ENCODE measurements at places on chromosomes 7 and 10.
A peak's percentile ranks its signal among the peaks of the same experiment; 100 is the strongest.

GRCh38 chr7:27678617-27679260 is 16.1 kb upstream of the HIBADH start:
- no peak for DNase-seq

- no peak for DNase-seq
Observed at GRCh38 chr7:134419085-134419484, 39.8 kb downstream of the AKR1B1 start.

DNA sequence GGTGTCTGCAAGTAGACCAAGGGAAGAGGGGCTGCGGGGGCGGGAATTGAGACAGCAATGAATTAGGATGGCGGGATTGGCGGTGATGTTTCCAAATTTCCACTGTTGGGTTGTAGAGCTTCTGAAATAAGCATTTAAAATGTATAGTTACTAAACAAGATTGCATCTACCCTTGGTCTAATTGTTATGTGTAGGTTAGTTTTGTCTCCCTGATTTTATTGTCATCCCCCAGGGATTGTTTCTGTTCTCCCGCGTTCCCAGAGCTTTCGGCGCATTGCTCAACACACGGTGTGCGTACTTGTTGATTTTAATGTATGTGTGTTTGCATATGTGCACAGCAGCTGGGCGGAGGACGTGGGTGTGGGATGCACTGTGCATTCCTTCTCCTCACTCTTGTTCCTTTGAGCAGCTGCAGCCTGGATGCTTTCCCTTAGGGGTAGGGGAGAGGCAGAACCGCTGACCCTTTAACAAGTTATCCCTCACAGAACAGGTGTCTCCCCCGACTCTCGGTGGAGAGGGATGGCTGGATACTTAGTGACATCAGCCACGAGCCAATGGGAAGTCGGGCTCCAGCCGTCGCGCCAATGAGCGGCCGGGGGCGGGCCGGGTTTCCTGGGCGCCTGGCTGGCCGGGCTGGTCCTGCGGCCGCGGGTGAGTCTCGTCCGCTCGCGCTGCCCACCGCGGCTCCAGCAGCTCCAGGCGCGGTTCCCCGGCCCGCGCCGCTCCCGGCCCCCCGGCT is at the start of gene TSPAN33:
Gene TSPAN33 (plus strand): TSS at position 613 of the 739 bp plus-strand sequence. CDS start 274 bp downstream, outside the sequence.
- peak; percentile 81 for DNase-seq

DNA sequence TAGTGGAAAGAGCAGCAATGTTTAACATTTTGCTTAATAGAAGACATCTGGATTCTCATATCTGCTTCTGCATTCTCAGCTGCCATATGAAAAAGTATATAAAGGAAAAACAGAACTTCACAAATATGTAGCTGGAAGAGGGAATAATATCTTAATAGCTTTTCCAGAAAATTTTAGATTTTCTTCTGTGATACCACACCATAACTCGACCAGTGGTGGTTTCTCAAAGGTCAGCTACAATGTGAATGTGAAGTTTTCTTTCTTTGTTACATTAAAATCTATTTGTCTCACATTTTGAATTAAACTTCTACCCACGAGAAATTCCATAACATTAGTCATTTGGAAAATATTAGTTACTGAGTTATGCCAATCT is 339.8 kb downstream of the PARD3 start:
- DNase-seq: no peak
